Left kidney (tissue), 8 donors: ENCODE measurements at places on chromosomes 7 and 10.

GRCh38 chr10:83333566-83333965, 805.7 kb upstream of the GHITM start:
- DNase-seq, result no peak

DNA sequence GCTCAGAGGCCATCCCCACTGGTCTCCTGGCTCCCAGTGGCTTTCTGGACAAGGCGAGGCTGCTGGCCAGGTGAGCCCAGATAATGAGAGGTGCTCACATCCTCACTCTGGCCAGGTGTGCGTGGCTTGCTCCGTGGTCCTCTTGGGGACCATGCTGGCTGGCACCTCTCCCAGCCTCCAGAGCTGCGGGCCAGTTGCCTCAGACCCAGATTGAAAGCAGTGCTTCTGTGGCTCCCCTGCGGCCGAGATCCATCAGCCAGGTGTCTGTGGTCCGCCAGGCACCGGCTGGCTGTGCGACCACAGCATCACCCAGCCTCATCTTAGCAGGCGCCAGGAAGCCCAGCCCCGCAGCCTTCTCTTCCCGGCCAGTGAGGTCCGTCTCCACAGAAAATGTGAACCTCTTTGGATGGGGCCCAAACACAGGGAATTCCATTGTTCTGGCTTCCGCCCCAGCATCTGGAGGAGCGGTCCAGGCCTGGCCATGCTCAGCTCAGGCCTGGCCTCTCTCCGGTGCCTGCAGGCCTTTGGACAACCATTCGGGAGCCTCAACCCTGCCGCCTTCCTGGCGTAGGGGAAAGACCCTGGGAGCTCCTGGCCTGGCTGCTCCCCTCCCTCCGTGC, 5.2 kb upstream of the TTYH3 start:
- DNase-seq, result no peak

- DNase-seq, result no peak
Measured at GRCh38 chr10:102020938-102021337, 35.0 kb downstream of the ARMH3 start.

DNA sequence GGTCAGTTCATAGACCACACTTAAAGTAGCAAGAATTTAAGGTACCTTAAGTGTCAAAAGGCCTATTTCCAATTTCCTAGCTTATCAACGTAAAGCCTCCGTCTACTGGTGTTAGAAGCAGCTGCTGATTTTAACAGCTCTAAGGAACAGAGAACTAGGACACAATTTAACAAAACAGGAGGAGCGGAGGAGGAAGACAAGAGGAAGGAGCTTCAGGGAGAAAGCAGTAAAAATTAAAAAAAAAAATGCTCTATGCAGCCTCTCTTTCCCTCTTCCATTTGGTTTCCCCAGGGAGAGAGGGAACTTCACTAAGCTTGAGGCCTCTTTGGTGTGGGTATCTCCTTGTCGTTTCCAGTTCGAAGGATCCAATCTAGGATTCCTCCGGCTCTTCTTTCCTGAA, 22.7 kb downstream of the ARHGAP21 start:
- no peak for DNase-seq

- DNase-seq, result no peak
Measured at GRCh38 chr10:81348003-81348402, 527.0 kb upstream of the NRG3 start.
